ENCODE measurements at places on chromosomes 6 and 20.

DNA sequence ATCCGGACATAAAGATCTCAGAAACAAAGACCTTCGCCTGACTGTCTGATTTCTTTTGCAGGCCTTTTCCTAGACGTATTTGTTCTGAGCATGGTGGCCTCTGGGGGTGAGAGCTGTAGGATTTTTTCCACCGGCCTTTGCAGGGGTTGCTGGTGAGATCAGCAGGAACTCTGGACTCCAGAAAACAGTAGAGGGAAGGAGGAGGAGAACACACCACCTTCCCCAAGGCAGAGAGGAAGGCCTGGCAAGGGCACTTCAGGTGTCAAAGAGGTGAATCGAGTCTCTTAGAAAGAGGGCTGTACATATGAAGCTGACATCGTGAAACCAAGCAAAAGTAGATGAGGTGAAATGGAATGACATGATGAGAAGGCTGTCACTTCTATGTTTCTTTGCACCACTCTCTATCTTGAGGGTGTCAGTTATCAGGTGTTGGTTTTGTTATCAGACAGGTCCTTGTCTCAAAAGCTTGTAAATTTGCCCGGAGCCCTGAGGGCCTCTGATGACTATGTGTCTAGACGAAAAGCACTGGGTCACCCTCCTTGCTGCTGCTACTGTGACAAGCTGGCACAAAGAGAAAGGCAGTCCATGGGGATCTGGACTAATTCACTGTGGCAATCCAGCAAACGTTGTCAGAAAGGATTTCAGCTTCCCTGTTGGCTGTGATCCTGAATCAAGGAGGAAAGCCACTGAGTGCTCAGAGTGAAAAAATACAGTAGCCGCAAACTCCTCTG lies 91.3 kb upstream of the MAP3K7 start:
- no peak for DNase-seq

DNA sequence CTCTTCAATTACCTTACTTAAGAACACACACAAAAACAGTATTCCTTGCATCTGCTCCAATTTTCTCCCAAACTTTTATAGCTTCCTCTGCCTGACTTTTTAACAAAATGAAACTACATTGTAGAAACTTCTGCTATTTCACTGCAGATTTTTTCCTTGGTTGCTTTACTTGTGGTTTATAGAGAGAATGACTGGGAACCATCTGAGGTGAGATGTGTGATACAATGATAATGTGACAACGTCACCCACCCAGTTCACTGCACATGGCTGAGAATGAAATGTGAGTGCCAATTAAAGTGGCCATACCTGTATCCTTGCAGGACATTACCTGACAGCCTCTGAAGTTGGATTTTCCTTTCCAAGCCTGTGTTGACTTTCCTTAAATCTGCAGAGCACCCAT lies 258.4 kb downstream of the CD83 start:
- no peak for DNase-seq

DNA sequence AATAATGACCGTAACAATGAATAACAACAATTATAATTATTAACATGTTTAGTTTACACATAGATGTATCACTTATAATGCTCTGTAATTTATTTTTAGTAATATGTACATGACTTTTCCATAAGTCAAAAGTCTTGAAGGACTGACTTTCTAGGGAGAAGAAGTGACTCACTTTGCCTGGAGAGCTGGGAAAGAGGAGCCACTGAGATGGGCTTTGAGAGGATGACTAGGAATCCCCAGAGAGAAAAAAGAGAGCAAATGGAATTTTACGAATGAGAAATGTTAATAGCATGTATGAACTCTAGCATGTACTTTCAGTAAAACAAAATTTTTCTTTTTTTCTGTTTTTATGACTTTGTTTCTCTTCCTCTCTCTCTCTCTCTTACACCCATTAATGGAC lies 67.8 kb upstream of the RALY start:
- DNase-seq: no peak

GRCh38 chr6:163530406-163530805 lies 115.9 kb downstream of the QKI start:
- DNase-seq: no peak

DNA sequence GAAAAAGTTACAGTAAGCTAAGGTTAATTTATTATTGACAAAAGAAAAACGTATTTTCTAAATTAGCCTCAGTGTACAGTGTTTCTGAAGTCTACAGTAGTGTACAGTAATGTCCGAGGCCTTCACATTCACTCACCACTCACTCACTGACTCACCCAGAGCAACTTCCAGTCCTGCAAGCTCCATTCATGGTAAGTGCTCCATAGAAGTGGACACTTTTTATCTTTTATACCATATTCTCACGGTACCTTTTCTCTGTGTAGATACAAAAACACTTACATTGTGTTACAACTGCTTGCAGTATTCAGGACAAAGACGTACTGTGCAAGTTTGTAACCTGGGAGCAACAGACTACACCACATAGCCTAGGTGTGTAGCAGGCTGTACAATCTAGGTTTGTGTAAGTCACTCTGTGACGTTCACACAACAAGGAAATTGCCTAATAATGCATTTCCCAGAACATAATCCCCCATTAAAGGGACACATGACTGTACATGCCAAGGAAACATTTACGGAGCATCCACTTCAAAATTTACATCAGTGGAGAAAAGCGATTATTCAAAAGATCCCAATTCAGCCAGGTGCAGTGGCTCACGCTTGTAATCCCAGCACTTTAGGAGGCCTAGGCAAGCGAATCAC lies 133.4 kb downstream of the BANF2 start:
- DNase-seq: no peak

GRCh38 chr6:13383328-13384163 lies 55.2 kb upstream of the TBC1D7 start:
- peak; percentile 20 for DNase-seq

DNA sequence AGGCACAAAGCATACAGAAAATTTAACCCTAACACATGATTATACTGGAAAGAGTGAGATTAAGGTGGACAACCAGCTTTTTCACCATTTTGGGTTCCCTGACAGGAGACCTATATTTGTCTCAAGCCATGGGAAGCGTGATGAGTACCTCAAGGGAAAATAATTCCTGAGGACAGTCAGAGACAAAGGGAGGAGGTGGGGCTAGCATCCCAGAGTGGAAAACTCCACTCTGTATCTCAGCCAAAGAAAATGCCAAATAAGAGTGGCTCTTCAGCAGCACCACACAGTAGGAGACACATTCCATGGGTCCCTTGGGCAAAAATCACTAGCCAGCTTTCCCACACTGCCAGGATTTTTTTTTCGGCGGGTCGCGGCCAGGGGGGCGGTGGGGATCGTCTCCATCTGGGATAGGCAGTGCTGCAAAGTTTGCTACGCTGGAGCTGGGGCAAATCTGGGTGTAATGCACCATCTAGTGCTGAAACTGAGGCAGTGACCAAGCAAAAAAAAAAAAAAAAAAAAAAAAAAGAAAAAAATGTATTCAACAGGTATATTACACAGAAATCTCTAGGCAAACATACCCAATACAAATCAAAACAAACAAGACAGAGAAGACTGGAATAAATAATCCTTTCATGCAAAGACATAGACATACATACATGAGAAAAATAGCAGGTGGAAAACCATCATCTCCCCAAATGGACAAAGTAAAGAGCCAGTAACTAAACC lies 77.3 kb upstream of the SLC35F1 start:
- peak; percentile 7 for DNase-seq

GRCh38 chr6:56690519-56691285 lies 48.0 kb upstream of the DST start:
- no peak for DNase-seq

DNA sequence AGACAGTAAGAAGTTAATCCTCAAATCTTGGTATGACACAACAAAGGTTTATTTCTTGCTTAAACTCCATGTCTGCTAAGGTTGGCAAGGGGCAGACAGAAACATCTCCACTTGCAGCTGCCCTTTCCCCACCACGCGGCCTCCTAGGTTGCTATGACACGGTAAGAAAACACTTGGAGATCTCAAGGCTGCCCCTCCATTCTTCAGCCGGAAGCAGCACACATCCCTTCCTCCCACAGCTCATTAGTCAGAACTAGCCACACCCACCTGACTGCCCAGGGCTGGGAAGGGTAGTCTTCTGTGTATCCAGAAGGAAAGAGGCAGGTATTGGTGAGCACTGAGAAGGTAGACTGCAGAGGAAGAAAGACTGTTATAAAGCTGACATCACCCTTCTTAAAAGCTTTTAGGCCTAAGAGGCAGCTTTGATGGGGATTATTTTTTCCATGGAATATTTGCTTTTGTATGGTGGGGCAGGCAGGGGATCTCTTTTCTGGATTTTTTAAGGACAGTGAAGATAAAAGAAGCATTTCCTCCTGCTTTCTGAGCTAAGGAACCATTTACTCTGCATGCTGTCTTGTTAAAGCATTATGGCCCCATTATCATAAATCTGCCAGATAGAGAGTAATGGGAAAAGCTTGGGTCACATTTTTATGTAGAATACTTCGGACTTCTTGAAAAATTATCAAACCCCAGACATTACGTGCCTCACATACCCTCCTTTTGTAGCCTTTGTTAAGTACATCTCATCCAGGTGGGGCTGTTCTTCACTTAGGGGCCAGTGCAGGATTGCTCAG lies 41.6 kb downstream of the MRAP2 start:
- no peak for DNase-seq

GRCh38 chr6:6872459-6873344 lies 235.1 kb upstream of the RREB1 start:
- no peak for DNase-seq

DNA sequence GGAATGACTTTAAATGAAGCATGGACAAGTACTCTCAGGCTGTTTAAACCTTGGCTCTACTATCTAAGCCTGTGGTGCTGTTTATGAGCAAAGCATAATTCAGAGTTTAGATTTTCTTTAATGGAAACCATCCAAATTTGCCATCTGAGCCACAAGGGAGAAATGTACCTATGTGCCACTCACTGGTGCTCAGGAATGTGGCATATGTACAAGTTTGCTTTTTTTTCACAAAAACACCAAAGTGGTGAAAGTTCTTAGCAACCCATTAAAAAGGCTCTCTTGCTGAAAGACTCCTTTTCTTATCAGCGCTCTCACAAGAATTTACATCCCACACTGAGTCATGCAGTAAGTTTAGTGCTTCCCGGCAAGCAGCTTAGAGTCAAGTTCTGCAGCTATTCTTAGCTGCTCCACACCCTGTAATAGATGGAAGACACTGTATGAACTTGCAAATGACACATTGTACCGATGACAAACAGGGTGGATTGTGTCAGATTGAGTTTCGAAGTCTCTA lies 57.3 kb upstream of the MLIP start:
- no peak for DNase-seq

- DNase-seq: no peak
Measured at GRCh38 chr6:155708100-155708499, 252.5 kb upstream of the NOX3 start.

- no peak for DNase-seq
Measured at GRCh38 chr20:41111578-41111951, 25.8 kb upstream of the PLCG1 start.

- peak; percentile 76 for DNase-seq
Measured at GRCh38 chr20:45890985-45891983, at the start of the genes CTSA and NEURL2. CTSA (plus strand) TSS chr20:45891335; CDS start chr20:45891569, 234 bp downstream. NEURL2 (minus strand) TSS chr20:45891208; CDS start chr20:45890991, 217 bp downstream.

- peak; percentile 78 for DNase-seq
Measured at GRCh38 chr6:98924647-98925046, 23.1 kb downstream of the FBXL4 start.

DNA sequence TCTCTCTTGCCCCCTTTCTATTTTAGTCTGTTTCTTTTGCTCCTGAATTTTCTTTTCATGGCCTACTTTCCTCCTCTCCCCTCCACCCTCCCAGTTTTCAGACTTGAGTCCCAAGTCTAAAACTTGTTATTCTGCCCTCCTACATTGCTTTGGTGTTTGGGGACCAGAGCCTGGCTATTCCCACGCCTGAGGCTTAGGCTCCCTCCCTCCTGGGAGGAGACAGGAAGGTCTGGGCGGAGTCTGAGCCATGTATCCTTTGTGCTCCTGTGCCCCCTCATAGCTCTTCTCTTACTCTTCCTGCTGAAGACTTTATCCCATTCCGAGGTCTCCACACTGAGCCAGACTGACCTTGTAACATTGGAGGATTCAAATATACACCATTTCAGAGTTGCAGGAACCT lies 69.5 kb downstream of the DAAM2 start:
- no peak for DNase-seq

GRCh38 chr20:13703265-13703664 lies 64.5 kb upstream of the TASP1 start:
- no peak for DNase-seq

DNA sequence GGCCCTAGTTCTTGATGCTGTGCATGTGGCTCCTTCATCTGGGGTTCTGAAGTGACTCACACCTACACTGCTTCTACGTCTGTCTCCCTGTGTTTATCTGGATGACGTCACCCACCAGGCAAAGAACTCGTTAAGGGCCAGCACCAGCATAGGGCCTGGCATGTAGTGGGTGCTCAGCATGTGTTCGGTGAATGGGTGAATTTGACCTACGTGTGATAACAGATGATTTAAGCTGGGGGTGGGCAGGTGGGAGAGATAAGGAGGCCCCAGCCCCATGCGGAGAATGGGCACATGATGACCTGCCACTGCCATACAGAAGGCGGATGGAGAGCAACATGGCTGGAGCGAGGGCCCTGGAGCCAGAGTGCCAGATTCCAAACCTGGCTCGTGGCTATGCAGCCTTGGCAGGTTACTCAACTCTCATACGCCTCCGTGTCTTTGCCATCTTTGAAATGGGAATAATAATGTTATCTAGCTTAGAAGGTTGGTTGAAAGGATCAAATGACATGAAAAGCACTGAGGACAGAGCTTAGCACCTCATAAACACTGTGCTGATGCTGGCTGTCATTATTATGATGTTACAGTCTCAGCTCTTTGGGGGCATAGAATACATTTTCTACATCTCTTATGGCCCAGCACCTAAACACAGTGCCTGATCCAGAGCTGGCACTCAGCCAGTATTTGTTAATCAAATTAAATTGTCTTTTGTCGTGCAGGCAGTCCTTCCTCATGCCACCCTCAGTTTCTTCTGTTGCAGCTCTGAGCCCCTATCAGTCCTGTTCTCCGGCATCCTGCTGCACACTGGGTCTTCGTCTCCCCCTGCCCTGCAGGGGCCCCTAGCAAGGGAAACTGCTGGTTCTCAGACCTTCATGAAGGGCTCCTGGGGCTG lies 39.6 kb downstream of the VEGFA start:
- no peak for DNase-seq

GRCh38 chr20:59221707-59222252 lies 58.2 kb downstream of the ZNF831 start:
- DNase-seq: peak; percentile 25

GRCh38 chr6:23176471-23176870 lies 607.1 kb downstream of the HDGFL1 start:
- no peak for DNase-seq

DNA sequence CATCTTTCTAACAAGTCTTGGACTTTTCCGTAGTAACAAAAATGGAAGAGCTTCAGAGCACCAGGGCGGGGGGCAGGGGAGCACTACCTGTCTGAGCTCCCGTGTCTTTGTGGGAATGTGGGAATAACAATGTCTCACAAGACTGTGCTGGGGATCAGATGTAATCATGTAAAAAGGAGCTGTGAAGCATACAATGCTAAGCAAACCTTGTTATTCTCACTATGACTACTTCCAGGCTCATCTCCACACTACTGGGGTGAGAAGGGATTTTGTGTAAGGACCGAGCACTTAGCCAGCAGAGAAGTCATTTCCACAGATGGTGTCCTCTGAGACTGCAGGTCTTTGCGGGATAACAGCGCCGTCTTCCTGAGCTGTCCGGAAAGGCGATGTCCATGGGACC lies 27.1 kb downstream of the PRR18 start:
- DNase-seq: no peak

GRCh38 chr6:118525913-118526780 lies 21.9 kb upstream of the PLN start:
- no peak for DNase-seq

GRCh38 chr20:63134201-63134612 lies 81.7 kb downstream of the YTHDF1 start:
- no peak for DNase-seq
